ENCODE measurements at places on chromosomes 3 and 15.

DNA sequence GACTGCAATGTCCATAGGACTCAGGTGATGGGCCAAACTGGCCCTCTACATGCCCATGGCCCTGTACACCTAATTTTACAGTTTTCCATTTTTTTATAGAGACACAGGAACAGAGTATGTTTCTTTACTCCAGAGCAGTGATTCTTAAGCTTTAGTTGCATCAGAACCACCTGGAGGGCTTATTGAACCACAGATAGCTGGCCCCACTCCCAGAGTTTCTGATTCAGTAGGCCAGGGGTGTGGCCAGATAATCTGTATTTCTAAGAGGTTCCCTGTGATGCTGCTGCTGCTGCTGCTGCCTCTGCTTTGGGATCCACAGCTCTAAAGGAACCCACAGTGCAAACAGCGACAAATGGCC, 5.1 kb downstream of the RBP1 start:
- peak; percentile 80 for DNase-seq

GRCh38 chr3:65030014-65030627, 342.3 kb upstream of the ADAMTS9 start:
- DNase-seq: no peak

- no peak for DNase-seq
Measured at GRCh38 chr15:29622637-29623036, 199.6 kb downstream of the TJP1 start.

GRCh38 chr3:116384717-116385116, 60.6 kb downstream of the LSAMP start:
- no peak for DNase-seq

GRCh38 chr15:66701422-66702034, 508 bp upstream of the SMAD6 start:
- DNase-seq: no peak

GRCh38 chr3:27666272-27666671, 55.9 kb downstream of the EOMES start:
- no peak for DNase-seq

- no peak for DNase-seq
Measured at GRCh38 chr3:112740835-112741234, 99.9 kb upstream of the CCDC80 start.

GRCh38 chr3:26100176-26100575, 310.3 kb downstream of the OXSM start:
- DNase-seq: no peak

DNA sequence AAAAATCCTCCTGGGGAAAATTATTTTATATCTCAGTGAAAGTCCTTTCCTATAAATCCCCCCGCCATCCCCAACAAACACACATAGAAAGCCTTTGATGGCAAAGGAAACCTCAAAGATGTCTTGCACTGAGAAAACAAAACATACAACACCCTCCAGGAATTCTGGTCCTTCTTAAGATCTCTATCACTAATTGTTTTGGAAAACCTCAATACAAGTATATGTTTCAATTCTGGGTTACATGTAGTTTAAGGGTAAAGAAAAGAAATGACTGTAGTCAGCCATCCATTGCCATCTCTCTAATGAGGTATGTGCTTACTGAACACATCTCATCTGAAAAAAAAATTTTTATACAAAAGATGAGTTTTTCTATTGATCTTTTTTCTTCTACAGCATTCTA, 97.3 kb downstream of the FSIP1 start:
- DNase-seq: no peak

- no peak for DNase-seq
Measured at GRCh38 chr15:66730168-66731021, 28.4 kb downstream of the SMAD6 start.

GRCh38 chr3:105963161-105963560, 94.3 kb upstream of the CBLB start:
- no peak for DNase-seq

- no peak for DNase-seq
Measured at GRCh38 chr3:487614-488013, 291.1 kb downstream of the CHL1 start.

DNA sequence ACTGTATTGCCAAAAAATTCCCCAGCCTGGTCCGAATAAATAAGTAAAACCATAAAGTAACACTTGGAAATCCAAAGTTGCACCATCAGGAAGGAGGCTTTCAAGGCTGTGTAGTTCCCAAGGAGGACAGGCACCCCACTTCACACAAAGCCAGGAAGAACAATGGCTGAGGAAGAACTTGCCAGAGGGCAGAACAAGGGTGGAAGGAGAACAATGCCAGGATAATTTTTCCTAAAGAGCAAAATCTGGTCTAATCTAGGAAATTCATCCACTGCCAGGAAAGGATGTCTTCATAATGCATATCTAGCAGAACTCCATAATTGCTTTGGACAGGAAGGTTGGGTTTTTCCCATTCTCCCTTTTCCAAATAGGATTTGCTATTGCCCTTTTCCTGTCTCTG, 15.7 kb upstream of the ARID3B start:
- DNase-seq: no peak

DNA sequence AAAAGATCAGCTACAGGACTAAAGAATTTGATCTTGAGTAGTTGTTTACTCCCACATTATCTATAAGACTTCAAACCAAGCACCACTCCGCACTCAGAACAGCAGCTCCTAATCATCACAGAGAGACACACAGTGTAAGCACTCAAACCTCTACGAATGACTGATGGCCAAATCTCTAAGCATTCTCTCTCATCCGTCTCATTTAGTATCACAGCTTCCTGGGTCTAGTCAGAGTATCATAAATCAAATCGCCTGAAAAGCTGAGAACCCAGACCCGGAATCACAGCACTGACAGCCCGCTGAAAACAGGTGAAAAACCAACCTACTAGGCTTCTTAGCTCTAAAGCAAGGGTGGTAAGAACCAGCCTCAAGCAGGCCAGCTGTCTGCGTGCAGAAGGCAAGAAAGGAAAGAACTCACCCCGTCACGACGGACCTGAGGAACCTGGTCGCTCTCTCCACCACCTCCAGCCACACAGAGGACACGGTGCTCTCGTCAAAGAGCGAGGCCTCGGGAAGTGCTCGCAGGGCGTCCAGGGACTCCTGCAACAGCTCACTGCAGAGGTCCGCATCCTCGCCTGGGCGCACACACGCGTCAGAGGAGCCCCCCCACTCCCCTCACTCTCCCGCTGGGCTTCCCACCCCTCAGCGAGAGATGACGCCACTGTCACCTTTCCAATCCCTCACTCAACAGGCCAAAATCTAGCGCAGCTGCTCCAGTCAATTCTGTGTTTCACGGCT, 47.9 kb downstream of the HERC2 start:
- DNase-seq: no peak

- DNase-seq: no peak
Measured at GRCh38 chr3:150868282-150868681, 37.0 kb downstream of the MINDY4B start.

- DNase-seq: no peak
Measured at GRCh38 chr3:73781541-73781940, 156.8 kb upstream of the PDZRN3 start.

DNA sequence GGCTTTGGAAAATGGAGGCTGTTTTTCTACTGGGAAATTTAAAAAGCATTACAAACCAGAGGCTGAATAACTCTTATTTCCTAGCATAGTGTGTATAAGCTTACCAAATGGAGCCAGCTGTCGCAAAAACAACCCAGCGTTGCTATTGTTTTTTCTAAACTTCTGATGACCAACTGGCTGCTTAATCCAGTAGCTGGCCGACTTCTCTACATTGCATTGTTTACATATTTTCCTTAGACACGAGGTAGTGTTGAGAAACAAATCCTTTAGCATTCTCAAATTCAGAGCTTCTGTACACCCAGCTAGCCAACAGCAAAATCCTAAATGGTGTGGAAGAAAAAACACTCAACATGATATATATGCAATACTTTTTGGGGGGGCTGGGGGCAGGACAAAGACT, 161.0 kb upstream of the ADAMTS9 start:
- DNase-seq: no peak

DNA sequence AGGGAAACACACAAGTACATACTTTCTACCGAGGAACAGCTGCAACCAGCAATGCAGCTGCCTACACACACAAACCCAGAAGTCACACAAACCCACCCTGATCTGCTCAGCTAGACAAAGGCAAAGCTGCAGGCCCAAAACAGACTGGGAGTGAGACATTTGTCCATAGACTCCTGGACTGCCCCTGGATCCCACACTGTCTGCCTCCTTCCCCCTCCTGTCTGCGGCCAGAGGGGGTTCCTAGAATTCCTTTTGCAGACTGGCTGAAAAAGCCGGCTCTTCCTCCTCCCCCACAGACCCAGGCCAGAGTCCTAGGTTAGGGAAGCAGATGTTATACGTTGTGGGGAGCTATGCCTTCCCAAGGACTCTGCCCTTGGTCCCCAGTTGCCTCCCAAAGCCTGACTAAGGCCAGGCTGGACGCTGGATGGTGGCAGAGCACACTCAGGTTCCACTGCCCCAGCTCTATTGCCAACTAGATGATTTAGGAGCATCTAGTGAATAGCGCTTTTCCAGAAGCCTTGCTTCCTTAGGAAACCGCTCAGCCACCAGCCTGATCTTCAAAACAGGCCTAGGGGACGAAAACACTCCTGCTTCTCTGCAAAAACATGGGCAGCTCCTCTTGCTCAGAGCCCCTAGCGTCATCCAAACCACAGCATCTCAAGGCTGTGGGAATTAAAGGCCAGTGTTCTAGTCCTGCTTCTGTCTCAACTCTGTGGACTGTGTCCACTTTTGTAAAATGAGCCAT, 37.4 kb upstream of the CILP start:
- DNase-seq: no peak

- no peak for DNase-seq
Measured at GRCh38 chr3:74842141-74842540, 227.7 kb upstream of the CNTN3 start.

DNA sequence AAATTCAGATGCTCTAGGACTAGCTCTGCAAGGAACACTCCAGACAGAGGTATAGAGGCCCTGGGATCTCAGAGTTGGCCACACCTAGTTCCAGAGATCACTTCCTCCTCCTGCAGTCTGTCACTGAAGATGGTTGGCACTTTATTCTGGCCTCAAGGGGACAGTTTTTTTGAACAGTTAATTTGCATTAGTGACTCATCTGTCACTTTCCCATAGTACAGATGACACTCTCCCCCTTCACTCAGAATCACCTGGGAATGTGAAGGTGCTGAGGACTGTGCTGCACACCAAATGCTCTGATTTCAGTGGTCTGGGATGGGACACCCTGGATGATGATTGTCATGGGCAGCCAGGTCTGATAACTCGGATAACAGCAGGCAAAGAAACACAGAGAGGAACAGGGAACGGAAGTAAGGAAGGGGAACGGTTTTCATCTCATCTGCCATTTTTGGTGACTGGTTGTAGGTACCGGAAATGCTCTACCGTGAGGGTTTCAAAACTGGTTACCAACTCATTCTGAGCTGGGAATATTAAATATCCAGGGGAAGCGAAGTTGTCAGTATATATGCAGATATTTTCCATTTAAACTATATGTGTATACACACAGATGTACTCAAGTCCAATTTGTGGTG, 232.5 kb upstream of the ST8SIA2 start:
- DNase-seq: no peak

GRCh38 chr3:134718726-134719125, 67.9 kb upstream of the KY start:
- DNase-seq: no peak

DNA sequence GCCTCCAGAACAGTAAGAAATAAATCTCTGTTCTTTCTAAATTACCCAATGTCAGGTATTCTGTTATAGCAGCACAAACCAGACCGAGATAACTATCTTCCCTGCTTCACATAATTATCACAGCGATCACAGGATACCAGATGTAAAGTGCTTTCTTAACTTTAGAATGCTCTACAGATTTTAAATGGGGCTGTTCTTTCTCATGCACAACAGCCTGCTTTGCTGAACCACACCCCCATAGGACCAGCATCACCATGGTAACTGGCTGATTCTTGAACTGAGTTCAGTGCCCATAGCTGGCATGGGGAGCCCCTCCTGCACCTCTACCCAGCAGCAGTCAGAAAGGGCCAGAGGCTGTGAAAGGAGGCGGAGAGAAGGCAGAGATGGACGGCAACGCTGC, 7.8 kb downstream of the CD80 start:
- DNase-seq: no peak

- DNase-seq: no peak
Measured at GRCh38 chr3:143187111-143187510, 67.5 kb downstream of the CHST2 start.

- DNase-seq: no peak
Measured at GRCh38 chr3:54941690-54942362, 14.0 kb upstream of the LRTM1 start.

DNA sequence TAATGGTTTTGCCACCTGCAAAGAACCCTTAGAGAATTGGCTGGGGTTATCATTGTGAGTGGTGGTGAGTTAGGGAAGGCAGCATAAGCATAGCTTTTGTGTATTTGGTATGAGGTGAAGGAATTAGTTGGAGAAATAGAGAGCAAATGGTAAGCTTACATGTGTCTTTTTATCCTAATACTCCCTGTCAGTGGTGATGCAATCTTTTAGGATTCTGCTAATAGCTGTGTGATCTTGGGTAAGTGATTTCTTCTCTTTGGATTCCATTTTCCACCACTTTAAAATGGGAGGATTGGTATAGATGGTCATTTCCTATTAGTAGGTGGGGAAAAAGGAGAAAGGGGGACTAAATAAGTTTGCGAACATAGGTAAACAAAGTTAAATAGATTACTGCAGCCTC, 30.9 kb downstream of the PIAS1 start:
- no peak for DNase-seq

- no peak for DNase-seq
Measured at GRCh38 chr3:37129871-37130270, 44.5 kb downstream of the LRRFIP2 start.

DNA sequence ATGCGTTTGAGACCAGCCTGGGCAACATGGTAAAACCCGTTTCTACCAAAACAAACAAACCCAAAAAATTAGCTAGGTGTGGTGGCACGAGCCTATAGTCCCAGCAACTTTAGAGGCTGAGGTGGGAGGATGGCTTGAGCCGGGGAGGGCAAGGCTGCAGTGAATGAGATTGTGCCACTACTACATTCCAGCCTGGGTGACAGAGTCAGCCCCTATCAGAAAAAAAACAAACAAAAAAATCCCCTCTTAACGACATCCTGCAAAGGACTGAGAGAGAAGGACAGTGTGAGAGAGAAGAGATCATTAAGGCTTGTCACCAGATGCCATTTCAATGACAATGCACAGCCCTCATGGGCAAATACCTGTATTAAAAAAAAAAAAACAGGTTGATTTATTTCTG, 266.7 kb upstream of the ATP10A start:
- DNase-seq: no peak

GRCh38 chr15:68599560-68600071, 20.8 kb downstream of the CORO2B start:
- no peak for DNase-seq

GRCh38 chr15:67050062-67050461, 15.3 kb upstream of the SMAD3 start:
- DNase-seq: no peak

DNA sequence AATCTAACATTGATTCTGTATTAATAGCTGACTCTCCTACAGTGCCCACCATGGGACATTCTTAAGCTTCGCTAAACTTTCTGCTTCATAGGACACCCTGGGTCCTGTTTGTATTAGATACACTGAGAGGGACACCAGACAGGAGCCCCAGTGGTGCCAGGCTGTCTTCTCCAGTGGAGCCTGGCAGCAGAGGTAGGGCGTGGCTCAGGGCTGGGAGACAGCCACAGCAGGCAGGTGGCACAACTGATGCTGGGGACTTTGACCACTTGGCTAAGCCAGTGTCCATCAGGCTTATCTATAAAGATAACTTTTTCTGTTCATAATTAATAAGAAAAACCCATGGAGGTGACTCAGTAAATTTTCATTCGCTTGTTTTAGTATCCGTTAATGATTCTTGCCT, 21.8 kb downstream of the NIPA1 start:
- no peak for DNase-seq
